ENCODE measurements at places on chromosomes 1 and 21.

DNA sequence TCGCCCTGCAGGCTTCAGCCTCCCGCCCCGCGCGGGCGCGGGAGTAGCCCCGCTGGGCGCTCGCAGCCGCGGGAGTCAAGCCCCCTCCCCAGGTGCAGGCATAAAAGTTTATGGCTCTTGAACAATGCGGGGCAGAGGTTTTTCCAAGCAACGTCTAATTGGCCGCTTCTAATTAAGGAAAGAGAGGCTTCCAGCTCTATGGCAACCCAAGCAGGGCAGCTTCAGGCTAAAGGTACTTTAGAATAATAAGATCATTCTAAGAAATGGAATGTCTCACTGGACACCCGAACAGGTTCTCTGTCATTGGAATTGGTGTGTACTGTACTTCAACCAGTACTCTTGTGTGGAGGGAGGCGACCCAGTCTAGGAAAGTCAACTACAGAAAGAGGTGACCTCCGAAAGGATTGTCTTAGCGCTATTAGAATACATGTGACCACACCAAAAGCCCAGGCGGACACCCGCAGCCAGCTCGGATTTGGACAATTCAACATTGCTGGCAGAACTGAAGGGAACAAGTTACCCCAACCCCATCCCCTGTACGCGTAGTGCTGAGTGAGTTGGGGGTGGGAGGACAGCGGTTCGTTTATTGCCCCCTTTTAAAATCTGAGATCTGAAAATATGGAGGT, 12.5 kb downstream of the NR5A2 start:
- DNase-seq, result no peak

GRCh38 chr1:201562257-201562656, 23.3 kb downstream of the NAV1 start:
- no peak for DNase-seq

- DNase-seq, result no peak
Observed at GRCh38 chr1:99598738-99599411, 47.0 kb upstream of the PALMD start.

GRCh38 chr1:96968983-96969382, 247.4 kb downstream of the PTBP2 start:
- DNase-seq, result no peak

- DNase-seq, result no peak
Observed at GRCh38 chr1:77970192-77970591, 8.7 kb downstream of the FUBP1 start.

- no peak for DNase-seq
Observed at GRCh38 chr1:10340930-10341590, 57.8 kb upstream of the PGD start.

DNA sequence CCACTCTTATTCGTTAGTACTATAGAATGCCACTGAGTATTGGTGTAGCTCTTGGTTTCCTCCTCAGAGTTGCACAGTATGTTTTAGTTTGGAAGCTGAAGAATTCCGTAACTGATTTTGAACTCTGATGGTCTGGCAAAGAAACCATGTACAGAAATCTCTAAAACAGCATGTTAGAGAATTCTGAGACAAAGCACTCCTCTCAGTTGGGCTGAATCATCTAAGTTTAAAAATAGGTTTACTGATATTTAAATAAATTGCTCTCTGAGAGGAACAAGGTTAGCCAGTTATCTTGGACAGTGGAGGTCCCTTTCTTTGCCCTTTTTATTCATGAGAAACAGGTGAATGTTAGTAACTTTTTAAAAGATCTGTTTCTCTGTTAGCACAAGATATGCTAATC, 43.8 kb downstream of the NCF2 start:
- no peak for DNase-seq

DNA sequence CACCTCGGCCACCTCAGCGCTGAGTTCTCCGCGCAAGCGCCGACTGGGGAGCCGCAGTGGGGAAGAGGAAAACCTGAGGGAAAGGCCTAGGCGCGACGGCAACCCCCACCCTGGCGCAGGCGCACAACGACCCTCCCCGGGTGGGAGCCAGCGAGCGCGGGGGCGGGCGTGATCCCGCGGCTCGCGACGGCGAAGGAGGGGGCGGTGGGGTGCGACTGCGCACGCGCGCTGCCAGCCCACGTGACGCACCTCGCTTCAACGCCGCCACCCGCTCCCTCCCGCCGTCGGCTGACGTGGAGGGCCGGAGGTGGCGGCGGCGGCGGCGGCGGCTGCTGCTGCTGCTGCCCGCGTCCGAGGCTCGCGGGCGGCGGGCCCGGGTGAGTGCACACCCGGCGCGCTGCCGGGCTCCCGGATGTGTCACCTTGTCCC, at the start of the genes PIGP and TTC3:
Gene PIGP (minus strand): TSS at position 84 of the 429 bp plus-strand sequence. CDS start 556 bp downstream, outside the sequence.
Gene TTC3 (plus strand): TSS at position 267 of the 429 bp plus-strand sequence. CDS start 14,004 bp downstream, outside the sequence.
- peak; percentile 93 for DNase-seq

DNA sequence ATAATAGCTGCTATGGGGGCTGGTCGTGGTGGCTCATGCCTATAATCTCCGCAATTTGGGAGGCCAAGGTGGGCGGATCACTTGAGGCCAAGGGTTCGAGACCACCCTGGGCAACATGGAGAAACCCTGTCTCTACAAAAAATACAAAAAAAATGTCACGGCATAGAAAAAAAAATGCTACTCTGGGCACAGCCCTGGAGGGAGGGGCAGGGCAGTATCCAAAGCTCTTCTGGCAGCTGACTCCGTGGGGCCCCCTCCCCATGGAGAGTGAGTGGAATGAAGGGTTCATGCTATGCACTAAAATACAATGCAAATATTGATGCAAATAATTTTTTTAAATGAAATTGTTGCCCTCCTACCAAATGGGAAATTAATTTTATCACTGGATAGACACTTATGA, 78.7 kb downstream of the DESI2 start:
- no peak for DNase-seq

DNA sequence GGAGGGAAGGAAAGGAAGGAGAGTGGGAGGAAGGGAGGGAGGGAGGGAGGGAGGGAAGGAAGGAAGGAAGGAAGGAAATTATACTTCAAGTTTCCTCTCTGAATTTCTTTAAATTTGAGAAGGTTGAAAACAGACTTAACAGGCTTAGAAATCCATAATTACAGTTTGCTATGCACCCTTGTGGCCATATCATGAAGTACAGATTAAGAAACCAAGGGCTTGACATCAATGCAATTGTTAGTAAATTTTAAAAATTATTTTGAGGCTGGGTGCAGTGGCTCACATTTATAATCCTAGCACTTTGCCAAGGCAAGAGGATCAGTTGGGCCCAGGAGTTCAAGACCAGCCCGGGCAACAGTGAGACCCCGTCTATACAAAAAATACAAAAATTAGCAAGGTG, 14.4 kb downstream of the ANP32E start:
- DNase-seq, result peak; percentile 13

All from CD4-positive, alpha-beta memory T cell (primary cell).